ENCODE measurements at places on chromosomes 5 and 9.

GRCh38 chr5:151956725-151957124 is 32.1 kb upstream of the GLRA1 start:
- no peak for DNase-seq

DNA sequence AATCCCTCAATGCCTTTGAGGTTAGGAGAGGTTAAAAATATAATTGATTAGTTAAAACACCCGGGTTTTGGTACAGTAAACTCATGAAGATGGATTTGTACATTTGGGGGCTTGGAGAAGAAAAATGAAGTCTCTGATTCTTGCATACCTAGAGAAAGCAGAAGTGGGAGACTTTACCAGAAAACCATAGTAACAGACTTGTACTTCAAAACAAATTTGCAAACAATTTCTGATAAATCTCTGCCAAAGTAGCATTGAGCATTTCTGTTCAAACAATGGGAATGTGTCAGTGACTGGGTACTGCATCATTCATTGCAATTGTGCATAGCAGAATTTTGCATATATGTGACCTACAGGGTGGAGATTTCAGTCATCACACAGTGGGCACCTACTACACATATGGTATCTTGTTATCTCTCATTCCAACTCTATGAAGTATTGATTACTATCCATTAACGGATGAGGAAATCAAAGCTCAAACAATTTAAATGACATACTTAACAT is 256.9 kb downstream of the PLK2 start:
- DNase-seq, result no peak

GRCh38 chr5:57488215-57488955 is 5.8 kb upstream of the ACTBL2 start:
- peak; percentile 70 for DNase-seq

DNA sequence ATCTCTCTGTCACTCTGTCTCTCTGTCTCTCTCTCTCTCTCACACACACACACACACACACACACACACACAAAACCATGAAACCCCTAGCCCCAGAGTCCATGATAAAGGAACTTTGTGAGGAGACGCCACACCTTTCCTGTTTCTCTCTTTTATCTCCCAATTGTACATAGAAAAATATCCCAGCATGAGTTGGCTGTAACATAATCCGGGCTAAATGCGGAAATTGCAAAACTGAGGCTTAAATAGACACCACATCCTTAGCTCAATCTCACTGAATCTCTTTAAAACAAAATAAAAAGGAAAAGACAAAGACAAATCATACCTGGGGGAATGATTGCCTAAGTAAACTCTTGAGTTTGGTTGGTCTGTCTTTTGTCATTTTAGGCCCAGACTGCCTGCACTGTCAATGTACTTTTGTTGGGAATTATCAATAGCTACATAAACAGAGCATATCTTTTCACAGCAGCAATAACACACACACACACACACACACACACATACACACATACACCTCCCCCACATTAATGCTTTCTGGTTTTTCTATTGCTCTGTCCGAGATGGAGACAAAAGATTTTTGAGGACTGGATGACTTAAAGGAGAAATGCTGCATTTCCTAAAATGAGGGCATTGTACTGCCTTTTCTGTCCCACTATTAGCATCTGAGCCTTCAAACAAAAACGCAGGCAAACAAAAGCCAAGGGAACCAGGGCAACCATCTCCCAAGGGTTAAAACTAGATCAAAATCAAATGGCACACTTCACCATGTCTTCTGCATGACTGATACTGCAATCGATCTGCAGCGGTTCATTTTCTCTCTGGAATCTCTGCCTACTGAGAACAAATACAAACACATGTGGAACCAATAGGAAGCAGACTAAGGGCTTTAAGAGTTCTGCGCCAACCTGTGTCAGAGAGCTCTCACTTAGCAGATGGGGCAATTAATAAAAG is 321.5 kb downstream of the NFIB start:
- DNase-seq, result no peak

Measured in AG08395 (cell line).